ENCODE measurements at places on chromosomes 3 and 15.

GRCh38 chr3:117629505-117629904 is 919.9 kb downstream of the TUSC7 start:
- no peak for DNase-seq

GRCh38 chr3:172223870-172224269 is 184.5 kb downstream of the FNDC3B start:
- DNase-seq, result no peak

DNA sequence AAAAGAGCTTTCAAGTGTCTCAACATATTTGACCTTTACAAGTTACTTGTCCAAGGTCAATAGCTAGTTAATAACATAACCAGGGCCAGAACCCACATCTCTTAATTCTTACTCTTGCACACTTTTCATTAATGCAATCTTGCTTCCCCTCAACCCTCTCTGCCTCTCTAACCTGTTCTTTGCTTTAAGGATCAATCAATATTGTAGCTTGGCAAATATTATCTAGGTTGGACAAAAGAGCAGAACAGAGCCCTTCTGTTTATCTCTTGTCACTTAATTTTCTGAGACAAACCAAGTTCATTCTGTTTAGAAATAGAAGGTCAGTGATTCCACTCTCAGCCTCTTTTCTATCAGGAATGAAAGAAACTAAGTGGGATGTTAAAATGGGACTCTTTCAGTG is 180.5 kb downstream of the USP13 start:
- DNase-seq, result no peak

- no peak for DNase-seq
Measured at GRCh38 chr3:125037498-125038150, 18.2 kb downstream of the HEG1 start.

DNA sequence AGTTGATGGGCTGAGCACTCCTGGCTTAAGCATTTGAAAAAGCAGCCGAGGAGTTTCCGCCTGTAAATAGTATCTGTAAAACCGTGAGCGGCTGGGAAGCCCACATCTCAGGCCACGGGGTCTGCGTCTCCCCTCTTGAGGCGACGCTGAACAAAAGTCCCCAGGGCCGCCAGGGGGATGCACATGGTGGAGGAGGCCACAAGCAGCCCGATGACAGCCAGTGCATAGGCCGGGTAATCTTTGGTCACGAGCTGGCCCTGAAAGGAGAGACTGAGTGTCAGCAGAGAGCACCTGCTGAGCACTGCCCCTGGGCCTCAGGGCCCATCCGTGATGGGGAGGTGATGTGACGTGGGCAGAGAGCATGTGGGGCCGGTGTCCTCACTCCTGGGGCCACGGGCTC is 37.5 kb downstream of the SLC6A20 start:
- DNase-seq, result no peak

DNA sequence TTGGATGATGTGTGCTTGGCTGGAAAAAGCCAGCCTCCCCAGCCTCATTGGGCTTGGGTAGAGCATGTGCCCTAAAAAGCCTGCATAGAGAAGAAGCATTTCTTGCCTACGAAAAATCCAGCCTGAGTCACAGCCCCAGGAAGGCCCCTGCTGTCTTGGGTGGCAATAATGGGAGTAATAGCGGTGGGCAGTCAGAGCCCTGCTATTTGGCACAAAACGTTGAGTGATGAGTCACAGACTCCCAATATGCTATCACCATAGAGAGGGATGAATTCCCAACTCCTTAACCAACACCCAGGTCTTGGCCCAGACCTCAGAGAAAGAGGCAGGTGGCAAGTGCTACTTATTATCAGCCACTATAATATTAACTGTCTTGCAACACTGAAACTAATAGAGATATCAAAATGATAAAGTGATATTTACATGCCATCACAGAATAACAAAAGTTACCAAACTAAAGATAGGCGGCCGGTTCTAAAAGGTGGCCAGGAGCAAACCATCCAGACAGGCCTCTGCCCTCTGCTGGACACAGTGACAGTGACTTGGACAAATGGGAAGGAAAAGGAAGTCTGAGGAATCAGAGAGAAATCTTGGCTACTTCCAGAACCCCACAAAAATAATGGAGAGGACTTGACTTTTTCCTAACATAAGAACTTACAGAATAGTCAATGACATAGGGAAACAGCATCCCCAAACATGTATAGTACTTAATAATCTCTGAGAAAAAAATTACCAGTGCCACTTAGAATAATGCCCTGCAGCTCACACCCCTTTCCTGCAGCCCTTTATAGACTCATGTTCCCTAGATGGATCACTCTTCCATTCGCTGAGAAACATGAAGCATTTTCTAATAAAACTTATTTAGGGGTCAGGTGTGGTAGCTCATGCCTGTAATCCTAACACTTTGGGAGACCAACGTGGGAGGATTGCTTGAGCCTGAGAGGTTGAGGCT is 51.9 kb upstream of the MUC13 start:
- no peak for DNase-seq

All from stimulated activated CD4-positive, alpha-beta T cell treated with anti-CD3 and anti-CD28 coated beads, TNF-alpha, amount 100 ng/mL, for 48 hours (primary cell).